Activated CD4-positive, alpha-beta T cell treated with anti-CD3 and anti-CD28 coated beads, Interleukin-2, amount 10 ng/mL, durations not matched to agents 7 days and 5 days (primary cell): ENCODE measurements at places on chromosomes 3 and 15. TPM values are rescaled to one million over a fixed set of nuclear protein-coding genes. Genes with fewer than 3 reads are reported as not detected.

GRCh38 chr15:68875377-68876116 is 54.8 kb upstream of the SPESP1 start:
- peak; percentile 93 for DNase-seq

DNA sequence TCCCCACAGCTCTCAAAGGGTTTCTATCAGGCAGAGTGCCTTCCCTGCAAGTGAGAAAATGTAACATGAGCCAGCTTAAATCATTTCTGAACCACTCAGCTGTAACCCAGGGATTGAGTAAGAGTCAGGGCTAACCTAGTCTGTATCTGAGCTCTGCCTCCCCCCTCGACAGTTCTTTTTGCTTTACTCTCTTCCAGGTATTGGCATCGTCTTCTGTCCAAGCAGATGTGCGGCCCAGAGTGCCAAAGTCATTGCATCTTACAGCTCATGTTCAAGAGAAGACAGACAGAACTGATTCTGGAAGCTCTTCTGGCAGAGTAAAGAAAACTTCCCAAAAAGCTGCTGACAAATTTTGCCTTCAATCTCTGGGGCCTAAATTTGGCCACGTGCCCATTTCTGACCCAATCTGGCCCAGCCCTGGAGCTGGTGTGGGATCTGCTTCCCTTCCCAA is 74.8 kb downstream of the ABHD5 start:
- no peak for DNase-seq

DNA sequence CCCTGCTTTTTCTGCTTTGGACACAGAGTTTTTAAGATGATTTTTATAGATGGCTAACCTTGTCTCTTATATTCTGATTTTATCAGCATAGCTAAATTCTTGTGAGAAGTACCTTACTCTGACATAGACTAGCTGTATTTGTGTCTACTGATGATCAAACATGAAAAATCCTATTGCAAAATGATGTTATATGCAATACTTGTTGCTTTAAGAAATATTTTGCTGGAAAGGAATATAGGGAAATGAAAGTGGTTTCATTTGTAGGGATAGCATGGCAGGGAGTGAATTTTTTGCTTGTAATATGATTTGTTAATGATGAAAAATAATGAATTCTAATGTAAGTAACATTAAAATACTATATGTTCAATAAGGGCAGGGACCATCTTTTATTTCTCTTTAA is 35.9 kb downstream of the CFAP91 start:
- DNase-seq, result no peak

GRCh38 chr15:26928051-26928450 is 42.9 kb upstream of the GABRG3 start:
- no peak for DNase-seq

- DNase-seq, result no peak
Observed at GRCh38 chr3:98531622-98532274, at the start of gene GPR15. GPR15 (plus strand) TSS chr3:98531978; CDS start chr3:98532034, 56 bp downstream.

DNA sequence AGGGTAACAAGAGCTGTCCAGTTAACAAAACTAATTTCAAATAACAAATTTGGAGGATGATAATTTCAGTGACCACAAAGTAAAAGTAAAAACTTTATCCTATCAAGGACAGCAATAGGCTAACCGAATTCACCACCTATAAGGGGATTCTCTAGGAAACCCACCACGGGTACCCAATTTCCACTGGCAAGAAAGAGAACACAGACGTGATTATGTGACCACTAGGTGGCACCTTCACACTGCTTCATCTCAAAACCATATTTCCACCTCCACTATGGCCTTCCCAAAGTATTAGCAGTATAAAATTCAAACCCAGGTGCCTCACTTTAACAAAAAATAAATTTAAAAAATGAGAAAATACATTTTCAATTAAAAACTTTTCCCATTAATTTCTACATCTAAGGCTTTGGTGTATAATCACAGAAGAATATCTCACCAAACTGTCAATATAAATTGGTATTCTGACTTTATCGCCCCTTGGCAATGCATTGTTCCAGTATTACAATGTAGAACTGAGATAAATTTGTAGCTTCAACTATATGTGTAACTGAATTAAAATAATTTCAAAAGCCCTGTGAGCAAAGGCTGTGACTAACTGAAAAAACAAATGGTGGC is 96.5 kb downstream of the FSIP1 start:
- DNase-seq, result peak; percentile 53

GRCh38 chr15:80476036-80476435 is 71.9 kb downstream of the ARNT2 start:
- DNase-seq, result no peak

DNA sequence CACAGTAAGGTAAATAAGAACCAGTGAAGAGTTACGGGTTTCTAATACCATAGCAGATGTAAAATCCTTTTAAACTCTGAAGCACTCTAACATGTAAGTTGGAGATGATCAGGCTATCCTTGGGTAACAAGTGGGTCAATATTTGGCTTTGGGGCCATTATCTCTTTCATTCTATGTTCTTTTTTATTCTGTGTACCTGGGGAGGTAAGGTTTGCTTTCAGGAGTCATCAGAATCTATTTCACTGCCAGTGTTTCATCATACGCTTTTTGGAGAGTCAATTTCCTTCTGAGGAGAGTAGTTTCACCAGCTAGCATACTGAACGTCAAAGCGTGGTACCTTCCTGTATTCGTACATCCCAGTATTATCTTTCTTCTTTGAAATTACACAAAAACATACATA is 166.5 kb downstream of the GMNC start:
- no peak for DNase-seq

GRCh38 chr15:58398071-58398470 is 33.7 kb upstream of the LIPC start:
- DNase-seq, result no peak

DNA sequence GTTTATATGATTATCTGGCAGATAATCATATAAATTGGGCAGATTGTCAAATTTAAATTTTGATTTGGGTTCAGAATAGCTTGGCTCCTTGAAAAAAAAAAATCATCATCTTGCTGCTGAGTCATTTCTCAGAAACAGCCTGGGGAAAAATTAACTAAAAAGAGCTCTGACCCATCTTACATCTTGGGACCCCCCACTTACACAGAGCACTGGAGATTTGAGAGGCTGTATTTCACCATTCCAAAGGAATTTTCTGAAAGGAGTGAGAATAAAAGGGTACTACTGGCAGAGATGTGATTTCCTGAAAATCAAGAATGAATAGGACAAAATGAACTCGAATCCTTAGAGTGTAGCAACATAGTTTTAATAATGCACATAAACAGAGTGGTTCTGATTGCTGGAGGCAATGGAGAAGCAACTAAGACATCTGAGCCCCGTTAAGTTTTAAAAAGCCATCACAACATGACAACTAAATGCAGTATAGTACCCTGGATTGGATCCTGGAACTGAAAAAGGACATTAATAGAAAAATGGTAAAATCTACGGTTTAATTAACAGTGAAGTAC is 97.5 kb downstream of the RFTN1 start:
- no peak for DNase-seq

DNA sequence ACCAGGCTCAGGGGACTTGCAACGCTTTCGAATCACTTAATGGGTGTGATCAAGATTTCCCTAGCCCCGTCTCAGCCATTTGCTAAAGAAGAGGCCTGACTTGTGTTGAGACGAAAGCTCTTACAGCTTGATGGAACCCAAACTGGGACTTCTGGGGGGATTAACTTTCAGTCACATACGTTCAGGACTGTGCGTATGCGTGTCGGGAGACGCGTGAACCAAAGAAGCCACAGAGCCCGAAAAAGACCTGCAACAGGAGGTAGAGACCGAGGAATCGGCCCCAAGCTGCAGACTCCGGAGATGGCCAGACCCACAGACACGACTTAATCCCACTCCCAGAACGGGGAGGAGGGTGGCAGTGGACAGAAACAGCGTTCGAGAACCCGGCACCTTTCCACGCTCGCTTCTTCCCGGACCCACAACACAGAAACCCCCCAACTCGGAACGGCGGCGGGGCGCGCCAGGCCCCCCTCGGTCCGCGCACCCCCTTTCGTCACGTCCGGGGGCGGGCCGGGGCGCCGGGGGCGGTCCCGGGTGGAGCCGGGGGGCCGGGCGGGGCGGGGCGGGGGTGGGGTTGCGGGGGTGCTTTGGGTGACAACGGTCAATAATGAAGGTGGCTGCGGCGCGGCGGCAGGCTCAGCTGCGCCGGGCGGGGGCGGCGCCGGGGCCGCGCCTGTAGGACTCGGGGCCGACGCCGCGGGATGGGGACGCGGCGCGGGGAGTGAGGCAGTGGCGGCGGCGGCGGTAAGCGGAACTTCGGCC is at the start of gene ATP11B:
Gene ATP11B, plus strand, starts transcription at position 604 of the 762 bp plus-strand sequence. CDS start 256 bp downstream, outside the sequence.
- DNase-seq, result peak; percentile 77

DNA sequence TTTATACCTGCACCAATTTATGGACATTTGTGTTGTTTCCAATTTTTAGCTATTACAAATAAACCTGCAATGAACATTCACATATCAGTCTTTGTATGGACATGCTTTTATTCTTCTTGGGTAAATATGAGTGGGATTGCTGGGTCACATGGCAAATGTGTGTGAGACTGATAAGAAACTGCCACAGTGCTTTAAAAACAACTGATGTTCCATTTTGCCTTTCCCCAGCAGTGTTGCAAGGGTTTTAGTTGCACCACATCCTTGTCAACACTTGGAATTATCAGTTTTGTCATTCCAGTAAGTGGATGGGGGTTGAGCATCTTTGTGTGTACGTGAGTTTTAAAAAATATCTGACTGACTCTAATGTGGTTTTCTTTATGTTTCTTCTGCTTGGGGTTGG is 191.2 kb downstream of the PLCL2 start:
- no peak for DNase-seq

- DNase-seq, result no peak
Observed at GRCh38 chr3:127911421-127911931, 3.6 kb upstream of the KBTBD12 start.

DNA sequence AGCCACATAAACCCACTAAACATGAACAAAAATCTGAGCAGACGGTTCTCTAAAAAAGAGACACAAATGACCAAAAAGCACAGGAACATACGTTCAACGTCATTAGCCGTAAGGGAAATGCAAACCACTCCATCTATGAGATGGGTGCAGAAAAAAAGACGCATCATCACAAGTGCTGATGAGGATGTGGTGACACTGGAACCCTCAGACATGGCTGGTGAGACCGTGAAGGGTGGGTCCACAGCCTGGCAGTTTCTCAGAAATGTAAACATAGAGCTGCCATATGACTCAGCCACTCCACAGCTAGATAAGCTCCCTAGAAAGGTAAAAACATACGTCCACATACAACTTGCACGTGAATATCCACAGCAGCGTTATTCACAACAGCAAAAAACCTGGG is 23.3 kb downstream of the PCSK6 start:
- DNase-seq, result no peak

GRCh38 chr3:142796823-142797222 is 73.0 kb downstream of the TRPC1 start:
- DNase-seq, result no peak

GRCh38 chr15:80695911-80696661 is 976 bp downstream of the ABHD17C start:
- peak; percentile 20 for DNase-seq

GRCh38 chr15:41341519-41341918 is 8.8 kb downstream of the NUSAP1 start:
- DNase-seq, result no peak

DNA sequence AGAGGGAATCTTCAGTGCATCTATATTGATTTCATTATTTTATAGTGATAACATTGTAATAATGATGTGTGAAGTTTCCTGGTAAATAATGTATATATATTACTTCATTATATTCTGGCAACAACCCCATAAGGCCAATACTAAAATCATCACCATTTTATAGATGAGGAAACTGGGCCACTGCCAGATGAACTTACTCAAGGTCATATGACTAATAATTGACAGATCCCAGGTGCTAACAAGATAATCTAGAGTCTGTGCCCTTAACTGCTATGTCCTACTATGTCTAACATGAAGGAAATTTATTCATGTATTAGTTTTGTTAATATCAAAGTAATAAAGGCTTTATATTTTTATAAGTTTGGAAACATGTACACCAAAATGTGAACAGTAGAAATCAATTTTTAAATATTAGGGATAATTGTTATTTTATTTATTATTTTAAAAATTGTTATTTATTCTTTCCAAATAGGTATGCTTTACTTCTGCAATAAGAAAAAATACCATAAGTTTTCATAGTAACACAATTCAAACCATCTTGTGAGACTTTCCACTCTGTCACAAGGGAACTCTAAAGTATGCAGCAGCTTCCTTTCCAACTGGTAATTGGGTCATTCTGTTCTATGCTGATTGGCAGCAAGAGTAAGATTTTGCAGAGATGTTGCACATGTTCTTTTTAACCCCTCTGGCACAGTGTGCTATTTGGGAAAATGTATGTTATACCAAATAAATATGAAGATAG is 90.8 kb upstream of the CMC1 start:
- DNase-seq, result no peak

GRCh38 chr3:98901119-98901391 is 440 bp downstream of the DCBLD2 start:
- DNase-seq, result peak; percentile 9

- no peak for DNase-seq
Observed at GRCh38 chr3:21718943-21719591, 31.9 kb downstream of the ZNF385D start.

- no peak for DNase-seq
Observed at GRCh38 chr3:145639875-145640274, 521.1 kb downstream of the PLOD2 start.

- no peak for DNase-seq
Observed at GRCh38 chr15:60829416-60829815, 350.5 kb upstream of the ICE2 start.

DNA sequence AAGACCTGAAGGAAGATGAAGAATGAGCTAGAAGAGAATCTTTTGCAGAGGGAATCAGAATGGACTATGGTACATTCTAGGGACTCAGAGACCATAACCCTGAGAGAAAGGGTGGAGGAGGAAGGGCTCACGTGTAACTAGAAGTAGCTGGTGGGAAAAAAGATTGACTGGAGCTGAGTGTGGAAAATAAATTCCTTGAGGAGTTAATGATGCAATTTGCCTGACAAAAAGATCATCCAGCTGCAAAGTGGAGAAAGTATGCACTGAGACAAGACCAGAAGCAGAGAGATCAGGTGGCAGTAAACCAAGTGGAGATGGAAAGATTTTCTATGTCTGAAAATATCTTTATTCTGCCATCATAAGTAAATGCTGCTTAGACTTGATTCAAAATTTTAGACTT is 52.9 kb upstream of the TBL1XR1 start:
- no peak for DNase-seq

DNA sequence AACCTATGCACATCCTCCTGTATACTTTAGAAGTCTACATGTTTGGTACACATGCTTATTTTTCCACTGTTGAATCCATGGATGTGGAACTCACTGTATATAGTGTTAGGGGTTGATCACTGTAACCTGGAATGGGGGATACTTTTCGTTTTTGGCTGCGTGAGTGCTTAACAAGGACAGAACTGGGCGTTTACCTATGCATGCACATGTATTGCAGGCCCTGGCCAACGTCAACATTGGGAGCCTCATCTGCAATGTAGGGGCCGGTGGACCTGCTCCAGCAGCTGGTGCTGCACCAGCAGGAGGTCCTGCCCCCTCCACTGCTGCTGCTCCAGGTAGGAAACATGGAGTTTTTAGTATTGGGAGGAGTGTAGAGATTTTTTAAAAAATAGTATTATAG is 2.3 kb downstream of the RPLP1 start:
- DNase-seq, result no peak

KBTBD13 gene
- total RNA-seq, result not detected

SYNM gene
- 0.08 TPM for total RNA-seq

HRG gene
- not detected for total RNA-seq

CRABP1 gene
- not detected for total RNA-seq

ALDH1L1 gene
- total RNA-seq, result not detected

LIPH gene
- total RNA-seq, result not detected

SUSD5 gene
- total RNA-seq, result not detected

TRPM1 gene
- not detected for total RNA-seq
